ENCODE measurements at places on chromosomes 13 and 19.

GRCh38 chr13:42076309-42076713 is 27.9 kb downstream of the DGKH start:
- DNase-seq = no peak

GRCh38 chr13:40026174-40026585 is 370.7 kb downstream of the COG6 start:
- DNase-seq = no peak

GRCh38 chr13:81577601-81578195 is 1236.8 kb upstream of the SPRY2 start:
- DNase-seq = no peak

DNA sequence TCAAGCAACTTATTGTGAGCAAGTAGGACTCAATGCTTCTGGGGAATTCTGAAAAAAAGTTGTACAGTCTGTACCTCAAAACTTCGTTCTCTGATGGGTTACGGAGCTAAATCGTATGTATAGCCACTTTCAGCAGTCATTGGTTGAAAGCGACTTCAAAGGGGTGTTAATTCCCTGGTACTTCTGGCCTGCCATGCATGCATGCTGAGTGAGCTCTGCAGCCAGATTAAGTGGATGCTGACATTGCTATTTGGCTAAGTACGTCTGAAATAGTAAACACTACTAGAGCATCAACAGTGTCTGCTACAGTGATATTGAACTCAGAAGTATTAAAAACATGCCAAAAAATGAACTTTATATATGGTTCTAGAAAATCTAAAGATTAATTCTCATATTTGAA is 1183.1 kb upstream of the PCDH20 start:
- no peak for DNase-seq

GRCh38 chr19:38451036-38451435 is 17.5 kb downstream of the RYR1 start:
- DNase-seq = no peak

DNA sequence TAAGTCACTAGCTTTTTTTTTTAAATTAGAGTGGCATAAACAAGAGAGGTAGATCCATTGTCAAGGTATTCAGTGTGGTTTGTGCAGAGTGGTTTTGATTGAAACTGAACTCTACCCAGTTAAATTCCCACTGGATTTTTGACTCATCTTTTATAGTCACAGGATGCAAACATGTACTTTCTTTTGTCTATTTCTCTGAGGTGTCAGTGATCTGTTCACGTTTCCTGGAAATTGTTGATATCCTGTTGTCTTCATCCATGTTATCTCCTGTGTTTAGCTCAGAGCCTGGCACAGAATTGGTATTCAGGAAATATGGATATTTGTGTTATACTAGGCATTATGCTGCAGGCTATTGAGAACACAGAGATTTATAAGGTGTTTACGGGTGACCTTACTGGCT is 119.7 kb downstream of the PCCA start:
- no peak for DNase-seq

DNA sequence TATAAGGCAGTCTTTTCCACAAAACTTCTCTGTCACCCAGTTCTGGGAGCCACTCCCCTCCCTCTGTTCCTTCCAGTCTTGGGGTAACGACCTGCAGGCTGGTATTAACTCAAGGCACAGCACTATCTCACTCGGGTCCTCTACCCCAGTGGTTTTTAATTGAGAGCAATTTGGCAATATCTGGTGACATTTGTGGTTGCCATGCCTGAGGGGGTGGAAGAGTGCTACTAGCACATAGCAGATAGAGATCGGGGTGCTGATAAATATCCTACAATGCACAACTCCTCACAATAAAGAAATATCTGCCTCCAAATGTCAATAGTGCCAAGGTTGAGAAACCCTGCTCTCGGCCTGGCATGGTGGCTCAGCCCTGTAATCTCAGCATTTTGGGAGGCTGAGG is 117.7 kb upstream of the ABCC4 start:
- no peak for DNase-seq

DNA sequence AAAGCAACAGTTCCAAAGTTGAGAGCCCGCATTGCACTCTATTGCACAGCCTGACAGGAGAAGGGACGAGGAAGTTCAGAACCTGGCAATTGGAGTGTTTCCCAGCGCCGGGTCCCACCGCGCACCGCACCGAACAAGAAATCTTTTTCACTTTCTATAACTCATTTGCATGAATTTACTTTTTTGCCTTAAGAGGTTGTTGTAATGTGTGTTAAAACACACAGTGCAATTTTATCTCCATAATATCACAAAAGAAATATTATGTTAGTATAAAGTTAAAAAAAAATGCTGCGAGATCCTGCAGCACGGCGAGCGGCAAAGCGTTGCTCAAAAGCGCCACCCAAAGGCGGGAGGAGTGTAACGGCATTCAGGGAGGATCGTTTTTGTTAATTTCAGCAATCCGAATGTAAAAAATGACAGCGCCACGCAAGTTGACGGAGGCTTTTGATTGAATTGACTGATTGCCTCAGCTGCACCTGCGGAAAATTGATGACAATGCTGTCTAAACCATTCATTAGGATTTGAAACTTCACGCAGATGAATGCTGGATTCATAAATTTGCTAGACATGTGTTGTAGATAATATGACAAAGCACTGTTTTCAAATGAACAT is 303.6 kb upstream of the ZNF507 start:
- DNase-seq = peak; percentile 69

- DNase-seq = no peak
These were observed 1198.2 kb upstream of the PCDH20 start for GRCh38 chr13:62613819-62614218.

DNA sequence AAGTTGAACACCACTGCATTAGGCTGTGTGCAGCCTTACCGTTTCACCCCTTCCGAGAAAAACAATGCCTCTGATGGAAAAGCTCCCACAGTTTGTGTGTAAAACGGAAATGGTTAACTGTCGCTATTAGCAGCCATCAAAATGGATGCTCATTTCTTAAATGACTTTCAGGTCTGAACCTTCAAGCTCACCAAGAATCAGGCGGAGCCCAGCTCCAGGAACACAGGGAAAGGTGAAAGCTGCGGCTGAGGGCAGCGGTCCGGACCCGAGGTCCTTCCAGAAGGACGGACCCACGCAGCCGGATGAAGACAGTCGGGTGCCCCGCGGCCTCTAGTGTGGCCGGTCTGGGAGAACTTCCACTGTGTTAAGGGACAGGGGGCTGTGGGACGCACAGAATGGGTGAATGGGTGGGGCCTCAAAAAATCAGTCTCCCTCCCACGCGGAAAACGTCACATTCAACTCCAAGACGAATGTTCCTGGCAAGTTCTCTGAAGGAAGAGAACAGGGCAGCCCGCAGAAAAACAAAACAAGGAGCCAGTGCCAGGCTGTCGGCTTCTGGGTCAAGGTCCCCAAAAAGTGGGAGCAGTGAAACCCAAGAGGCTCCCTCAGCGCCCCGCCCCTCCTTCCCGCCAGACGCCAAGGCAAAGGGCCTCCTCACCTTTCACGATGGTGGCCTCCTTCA is 4.9 kb downstream of the IRS2 start:
- peak; percentile 46 for DNase-seq

- DNase-seq = no peak
These were observed 45.9 kb upstream of the AMER2 start for GRCh38 chr13:25218019-25218418.
